AG08396 (cell line): ENCODE measurements at places on chromosomes 4 and X.

DNA sequence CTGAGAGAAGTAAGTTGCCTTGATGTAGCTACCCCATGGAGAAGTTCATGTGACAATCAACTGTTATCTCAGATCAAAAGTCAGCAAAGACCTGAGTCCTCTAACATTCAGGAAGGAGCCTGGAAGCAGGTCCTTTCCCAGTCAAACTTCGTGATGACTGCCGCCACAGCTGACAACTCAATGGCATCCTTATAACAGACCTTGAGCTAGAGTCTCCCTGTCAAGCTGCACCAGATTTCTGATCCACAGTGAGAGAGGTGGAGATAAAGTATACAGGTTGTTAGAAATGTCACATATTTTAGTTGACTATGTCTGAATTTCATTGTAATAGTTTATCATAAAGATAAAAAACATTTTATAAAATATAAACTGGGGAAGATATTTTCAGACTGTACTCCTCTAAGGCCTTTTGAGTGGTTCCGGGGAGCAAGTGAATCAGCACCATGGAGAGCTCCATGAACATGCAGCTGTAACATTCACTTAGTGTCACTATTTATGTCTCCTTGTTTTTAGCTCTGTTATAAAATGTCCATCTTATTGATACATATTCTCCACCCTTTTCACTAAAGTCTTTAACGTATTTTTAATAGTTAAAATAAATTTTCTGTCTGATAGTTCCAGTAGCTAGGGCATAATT is 1653.5 kb upstream of the AGA start:
- no peak for DNase-seq

DNA sequence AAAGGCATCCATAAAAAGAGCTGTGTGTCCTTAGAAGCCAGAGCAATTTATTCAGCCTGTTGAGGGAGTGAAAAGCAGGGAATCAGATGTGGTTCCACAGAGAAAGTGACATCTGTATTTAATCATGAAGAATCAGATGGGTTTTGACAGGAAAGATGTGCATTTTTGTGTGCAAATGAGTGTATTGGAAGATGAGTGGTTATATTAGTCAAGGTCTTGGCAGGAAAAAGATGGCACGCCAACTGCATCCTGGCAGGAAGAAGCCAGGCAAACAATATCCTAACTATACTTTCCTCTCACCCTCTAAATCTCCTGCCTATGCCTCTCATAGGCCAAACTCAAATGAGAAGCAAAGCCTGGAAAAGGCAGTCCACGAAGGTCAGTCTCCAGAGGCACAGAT is 59.1 kb downstream of the SCFD2 start:
- DNase-seq = peak; percentile 20

GRCh38 chr4:23909671-23910070 is 19.8 kb upstream of the PPARGC1A start:
- DNase-seq = no peak

GRCh38 chr4:183984566-183984965 is 79.5 kb downstream of the STOX2 start:
- DNase-seq = no peak

GRCh38 chr4:151287409-151287808 is 10.4 kb downstream of the PRSS48 start:
- no peak for DNase-seq

- no peak for DNase-seq
These were observed 279.1 kb upstream of the NRK start for GRCh38 chrX:105543283-105543682.

GRCh38 chrX:1336948-1337779 is 579 bp downstream of the IL3RA start:
- DNase-seq = no peak

- DNase-seq = no peak
These were observed 36.8 kb upstream of the SPP1 start for GRCh38 chr4:87938746-87939145.

DNA sequence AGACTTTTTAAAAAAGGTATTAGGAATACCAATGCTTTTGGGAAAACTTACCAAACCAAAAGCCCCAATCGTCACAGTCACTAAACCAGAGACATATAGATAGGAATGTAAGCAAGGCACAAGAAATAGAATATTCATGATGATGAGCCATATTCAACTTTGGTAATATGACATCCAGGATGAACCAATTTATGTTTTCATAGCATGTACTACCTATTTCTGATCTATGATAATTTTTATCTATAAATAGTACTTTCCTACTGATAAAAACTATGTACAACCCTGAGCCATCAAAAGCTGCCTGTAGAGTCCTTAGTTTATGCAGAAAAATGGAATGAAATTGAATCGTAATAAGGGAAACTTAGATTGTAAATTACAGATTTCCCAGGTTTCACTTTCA is 18.9 kb downstream of the CAMK2D start:
- no peak for DNase-seq

DNA sequence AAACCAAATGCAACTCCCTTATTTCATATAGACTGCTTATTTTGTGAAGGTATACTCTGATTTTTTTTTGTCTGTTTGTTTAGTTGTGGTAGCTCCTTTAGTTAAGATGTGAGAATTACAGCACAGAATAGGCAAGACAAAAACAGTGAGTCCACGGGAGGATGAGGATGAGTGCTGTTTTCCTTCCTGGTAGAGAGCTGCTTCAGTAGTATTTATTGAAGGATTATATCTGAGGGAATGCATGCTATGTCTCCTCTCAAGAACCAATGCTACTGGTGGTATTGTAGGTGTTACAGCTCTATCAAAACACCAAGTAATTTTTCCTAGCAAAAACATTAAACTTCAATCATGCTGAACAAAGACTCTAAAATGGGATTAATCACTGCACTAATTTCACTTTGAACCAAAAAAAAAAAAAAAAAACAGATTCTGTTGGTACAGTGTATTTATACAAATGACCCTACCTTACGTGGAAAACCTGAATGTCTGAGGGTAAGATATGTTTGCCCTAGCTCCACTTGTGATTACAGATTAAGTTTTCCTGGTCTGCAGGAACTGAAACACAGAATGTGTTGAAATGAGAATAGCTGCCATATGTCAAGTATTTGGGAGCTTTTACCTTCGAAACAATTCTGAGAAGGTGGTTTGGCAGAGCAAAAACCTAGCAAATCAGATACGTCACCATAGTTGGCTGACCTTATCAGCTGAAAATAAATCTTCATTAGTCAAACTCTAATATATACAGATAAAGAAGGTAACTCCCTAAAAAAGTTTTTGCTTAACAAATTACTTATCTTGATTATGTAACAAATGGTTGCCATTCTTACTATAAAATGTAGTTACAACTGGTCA is 40.3 kb downstream of the PPP3CA start:
- DNase-seq = no peak

DNA sequence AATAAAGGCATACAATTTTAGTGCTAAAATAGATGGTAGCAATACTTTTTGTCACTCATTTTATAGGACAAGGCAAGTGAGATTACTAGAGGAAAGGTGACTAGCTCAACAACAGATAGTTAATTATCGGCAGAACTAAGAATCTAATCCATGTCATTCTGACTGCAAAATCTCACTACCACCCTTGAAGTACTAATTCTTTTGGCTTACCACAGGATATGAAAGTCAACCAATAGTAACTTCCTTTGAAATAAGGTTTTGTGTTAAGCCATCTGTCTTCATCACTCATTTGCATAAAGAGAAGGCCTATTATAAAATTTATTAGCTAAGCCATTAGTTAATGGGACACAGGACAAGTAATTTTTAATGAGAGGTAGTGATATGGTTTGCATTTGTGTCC is 25.3 kb upstream of the ZMAT1 start:
- no peak for DNase-seq

- no peak for DNase-seq
These were observed 2.7 kb downstream of the EPHA5 start for GRCh38 chr4:65667506-65668041.

GRCh38 chrX:50978920-50979682 is 68.6 kb downstream of the BMP15 start:
- DNase-seq = no peak

- DNase-seq = no peak
These were observed 323.2 kb downstream of the IL1RAPL1 start for GRCh38 chrX:28910487-28910886.

DNA sequence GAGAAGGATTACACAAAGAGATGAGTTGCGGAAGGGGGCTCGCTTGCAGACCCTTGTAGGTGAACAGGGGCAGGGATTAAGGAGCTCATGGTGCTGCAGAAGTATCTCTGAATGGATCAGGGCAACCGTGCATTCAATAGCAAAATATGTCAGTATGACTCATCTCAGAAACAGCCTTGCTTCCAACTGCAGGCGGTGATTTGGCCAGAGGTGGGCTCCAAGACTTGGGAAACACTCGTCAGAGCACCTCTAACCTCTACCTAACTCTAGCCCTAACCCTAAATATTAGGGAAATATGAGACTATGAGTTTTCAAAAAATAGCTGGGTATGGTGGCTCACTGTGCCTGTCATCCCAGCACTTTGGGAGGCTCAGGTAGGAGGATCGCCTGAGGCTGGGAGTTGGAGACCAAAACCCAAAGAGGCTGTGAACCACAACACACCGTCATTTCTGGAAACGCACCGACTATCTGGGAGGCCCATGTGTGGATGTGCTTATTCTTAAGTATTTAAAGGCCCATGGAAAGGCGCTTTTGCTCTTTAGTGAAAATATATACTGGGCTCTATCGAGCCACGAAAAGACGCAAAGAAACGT is 102.6 kb downstream of the DHRSX start:
- DNase-seq = peak; percentile 56

- peak; percentile 75 for DNase-seq
These were observed 36.6 kb downstream of the PITX2 start for GRCh38 chr4:110586131-110586850.

- DNase-seq = no peak
These were observed 74.9 kb downstream of the MAB21L2 start for GRCh38 chr4:150656891-150657290.

GRCh38 chr4:114057746-114058145 is 78.3 kb upstream of the ARSJ start:
- no peak for DNase-seq

DNA sequence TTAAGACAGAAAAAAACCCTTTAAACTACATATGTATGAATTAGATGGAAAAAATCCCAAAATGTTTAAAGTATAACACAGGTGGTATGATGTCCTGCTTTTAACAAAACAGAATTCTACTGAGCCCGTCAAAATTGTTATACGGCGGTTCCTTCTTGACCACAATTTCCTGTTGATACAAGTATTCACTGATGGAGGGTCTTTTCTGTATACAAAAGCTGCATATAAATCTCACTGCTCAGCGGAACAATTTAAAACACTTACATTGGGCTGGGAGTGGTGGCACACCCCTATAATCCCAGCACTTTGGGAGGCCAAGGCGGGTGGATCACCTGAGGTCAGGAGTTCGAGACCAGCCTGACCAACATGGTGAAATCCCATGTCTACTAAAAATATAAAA is 62.4 kb downstream of the RPS6KA3 start:
- DNase-seq = no peak

DNA sequence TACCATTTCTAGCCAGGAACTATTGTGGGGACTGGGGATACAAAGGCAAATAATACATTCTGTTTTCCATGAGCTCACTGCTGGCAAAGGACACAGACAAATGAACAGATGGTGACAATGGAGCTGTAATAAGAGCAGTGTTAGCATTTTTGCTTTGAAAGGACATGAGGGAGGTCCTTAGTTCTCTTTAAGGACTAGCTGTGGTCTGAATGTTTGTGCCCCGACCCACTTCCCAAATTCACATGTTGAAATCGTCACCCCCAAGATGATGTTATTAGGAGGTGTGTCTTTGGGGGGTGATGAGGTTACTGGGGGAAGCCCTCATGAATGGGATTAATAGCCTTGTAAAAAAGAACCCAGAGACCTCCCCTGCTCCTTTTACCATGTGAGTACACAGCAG is 30.3 kb downstream of the CCNG2 start:
- DNase-seq = no peak

DNA sequence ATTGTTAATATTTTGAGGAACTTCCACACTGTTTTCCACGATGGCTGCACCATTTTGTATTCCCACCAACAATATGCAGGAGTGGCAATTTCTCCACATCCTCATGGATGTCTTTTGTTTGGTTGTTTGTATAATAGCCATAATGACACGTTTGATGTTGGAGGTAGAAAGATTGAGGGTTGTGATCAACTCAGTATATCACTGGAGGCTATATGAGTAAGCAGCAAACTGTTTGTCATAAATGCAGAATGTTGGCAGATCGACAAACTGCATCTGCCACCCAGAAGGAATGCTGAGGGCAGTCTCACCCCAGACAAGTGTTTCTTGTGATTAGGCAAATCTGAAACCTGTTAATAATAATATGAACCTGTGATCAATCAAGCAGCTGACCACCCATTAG is 243.9 kb upstream of the WDFY3 start:
- no peak for DNase-seq

GRCh38 chrX:114985967-114986592 is 31.3 kb downstream of the IL13RA2 start:
- DNase-seq = no peak
